Glomerular endothelial cell (primary cell): ENCODE measurements at places on chromosomes 2 and 18. TPM values are rescaled to one million over a fixed set of nuclear protein-coding genes. Genes with fewer than 3 reads are reported as not detected.
A peak's percentile ranks its signal among the peaks of the same experiment; 100 is the strongest.

- DNase-seq, result no peak
Measured at GRCh38 chr2:39370101-39370500, 67.0 kb downstream of the MAP4K3 start.

DNA sequence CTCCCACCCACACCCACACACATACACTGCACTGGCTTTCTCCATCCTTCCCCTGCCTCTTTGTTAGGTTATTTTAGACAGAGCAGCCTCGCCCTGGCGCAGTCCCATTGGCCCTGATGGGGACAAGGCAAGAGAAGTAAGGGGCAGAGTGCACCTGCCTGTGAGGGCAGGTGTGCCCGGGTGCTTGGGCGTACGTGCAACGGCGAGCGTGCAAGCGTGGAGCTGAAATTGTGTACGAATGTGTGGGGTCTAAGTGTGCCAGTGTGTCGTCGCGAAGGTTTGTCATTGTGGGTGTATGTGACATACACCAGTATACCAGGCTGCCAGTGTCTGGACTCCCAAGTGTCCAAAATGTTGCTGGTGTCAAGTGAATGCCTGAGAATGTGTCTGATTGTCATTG, 544 bp downstream of the LRATD1 start:
- DNase-seq, result no peak

DNA sequence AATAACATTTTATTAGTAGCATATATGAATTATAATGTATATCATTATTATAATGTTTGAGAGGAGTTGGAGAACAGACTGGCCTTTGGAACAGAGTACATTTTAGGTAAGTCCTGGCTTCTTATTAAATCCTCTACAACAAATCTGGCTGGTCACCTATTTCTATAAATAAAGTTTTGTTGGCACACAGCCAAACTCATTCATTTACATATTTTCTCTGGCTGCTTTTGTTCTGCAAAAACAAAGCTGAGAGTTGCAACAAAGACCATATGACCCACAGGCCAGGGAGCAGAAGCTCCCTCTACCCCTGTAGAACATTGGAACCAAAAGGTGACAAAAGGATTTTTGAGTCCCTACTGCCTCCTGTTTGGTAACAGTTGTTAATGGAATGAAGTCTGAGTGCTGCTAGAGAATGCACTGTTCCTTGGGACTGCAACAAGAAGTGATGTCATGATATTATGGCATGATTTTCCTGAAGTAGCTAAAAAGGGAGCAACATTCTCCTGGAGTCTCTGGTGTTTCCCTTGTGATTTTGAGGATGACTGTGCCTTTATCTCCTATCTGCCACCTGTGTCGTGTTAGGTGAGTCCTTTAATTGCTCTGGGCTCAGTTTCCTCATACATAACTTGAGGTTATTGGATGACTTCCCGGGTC, 22.0 kb upstream of the SP9 start:
- no peak for DNase-seq

DNA sequence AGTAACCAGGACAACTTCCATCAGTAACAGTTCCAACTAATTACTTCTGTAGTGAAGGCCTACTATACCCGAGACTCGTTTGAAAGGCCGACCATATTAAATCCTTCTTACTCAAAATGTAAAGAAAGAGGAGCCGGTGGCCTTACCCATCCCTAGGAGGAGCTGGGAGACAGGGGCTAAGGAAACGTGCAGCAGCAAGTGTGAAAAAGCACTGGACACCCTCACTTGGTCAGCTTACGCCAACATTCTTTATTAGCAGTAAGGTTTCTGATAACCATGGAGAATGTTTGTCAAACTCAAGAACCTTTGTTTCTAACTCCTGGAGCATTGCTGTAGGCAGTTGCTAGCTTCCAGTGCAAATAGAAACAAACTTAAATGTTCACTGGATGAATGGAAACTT, 26.7 kb upstream of the VWA3B start:
- no peak for DNase-seq

- peak; percentile 93 for DNase-seq
Measured at GRCh38 chr2:36461039-36461681, 105.6 kb downstream of the CRIM1 start.

DNA sequence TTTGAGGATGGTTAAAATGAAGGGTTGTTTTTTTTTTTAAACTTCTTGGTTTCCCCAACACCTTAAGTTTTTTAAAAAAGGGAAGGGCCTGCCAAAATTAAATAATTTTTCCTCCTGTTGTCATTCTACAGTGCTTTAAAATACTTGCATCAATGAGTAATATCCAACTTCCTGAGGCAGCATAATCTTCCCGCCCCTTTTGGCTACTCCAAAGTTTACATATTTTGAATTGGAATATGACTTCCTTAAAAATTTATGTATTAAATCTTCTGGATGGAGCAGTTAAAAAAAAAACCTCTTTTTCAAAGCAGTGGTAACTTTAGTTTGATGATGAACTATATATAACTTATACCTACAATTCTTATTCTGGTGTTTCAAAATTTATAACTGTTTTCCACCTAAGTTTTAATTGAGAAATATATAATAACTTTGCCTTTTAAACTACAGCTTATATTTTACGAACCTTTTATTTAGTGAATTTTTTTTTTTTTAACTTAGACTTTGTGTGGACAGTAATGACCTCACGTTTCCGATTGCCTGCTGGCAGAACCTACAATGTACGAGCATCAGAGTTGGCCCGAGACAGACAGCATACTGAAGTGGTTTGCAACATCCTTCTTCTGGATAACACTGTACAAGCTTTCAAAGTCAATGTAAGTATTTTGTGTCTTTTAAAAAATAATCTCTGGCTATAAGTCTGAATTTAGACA, 49.8 kb downstream of the PTPN4 start:
- DNase-seq, result no peak

GRCh38 chr2:187478719-187479118, 30.7 kb upstream of the CALCRL start:
- no peak for DNase-seq

DNAJC5G gene
- total RNA-seq, result 0.47 TPM in 1 of 2 replicates, not detected in the other
